Neural cell (in vitro differentiated cells): ENCODE measurements at places on chromosomes 5 and 9. TPM values are rescaled to one million over a fixed set of nuclear protein-coding genes. Genes with fewer than 3 reads are reported as not detected.

Gene SPATA31A3
- not detected in 2 replicates for polyA plus RNA-seq

Gene PLPPR1
- polyA plus RNA-seq, result 135 and 157 TPM in 2 replicates

Gene LYRM7
- polyA plus RNA-seq, result 8.3 and 8.6 TPM in 2 replicates

Gene CARTPT
- 0.71 TPM in 1 of 2 replicates, not detected in the other for polyA plus RNA-seq

Gene PDCD1LG2
- not detected in 2 replicates for polyA plus RNA-seq

Gene FBP2
- polyA plus RNA-seq, result not detected in 2 replicates

Gene TJP2
- polyA plus RNA-seq, result 1.2 and 3.1 TPM in 2 replicates

Gene IL17B
- polyA plus RNA-seq, result not detected in 2 replicates

Gene IL9
- polyA plus RNA-seq, result not detected in 2 replicates

Gene EDIL3
- 6.1 and 7.4 TPM in 2 replicates for polyA plus RNA-seq

Gene NOTCH1
- polyA plus RNA-seq, result 0.15 and 0.32 TPM in 2 replicates
